Prostate gland (tissue), 2 donors: ENCODE measurements at places on chromosomes 1 and 21. TPM values are rescaled to one million over a fixed set of nuclear protein-coding genes. Genes with fewer than 3 reads are reported as not detected.

DNA sequence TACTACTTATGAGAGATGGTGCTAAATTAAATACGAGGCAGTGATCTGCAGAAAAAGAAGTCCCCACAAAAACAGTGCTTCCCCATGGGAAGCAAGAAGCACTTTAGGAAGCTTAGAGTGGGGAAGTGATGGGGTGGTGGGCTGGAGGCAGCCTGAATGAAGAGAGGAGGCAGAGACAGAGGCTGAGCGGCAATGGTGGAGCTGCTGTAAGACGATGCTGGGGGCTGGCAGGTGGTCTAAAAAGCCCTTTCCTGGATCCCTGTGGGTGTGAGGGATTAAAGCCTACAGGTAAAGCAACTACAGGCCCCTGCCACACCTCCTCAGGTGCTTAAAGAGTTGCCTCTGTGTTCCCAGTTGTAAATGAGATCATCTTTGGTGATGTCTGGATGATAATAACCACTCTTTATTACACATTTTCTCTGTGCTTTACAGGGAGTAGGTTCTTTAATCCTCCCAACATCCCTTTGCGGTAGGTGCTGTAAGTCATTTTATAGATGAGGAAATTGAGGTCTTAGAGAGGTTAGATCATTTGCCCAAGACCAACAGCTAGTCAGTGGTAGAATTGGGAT lies 39.2 kb downstream of the CNN3 start:
- H3K4me1 ChIP-seq, result no peaks in the 10 kb centered on the region
- no peak for DNase-seq
- H3K27ac ChIP-seq, result no peak overlapping the region
- no peaks in the 10 kb centered on the region for H3K36me3 ChIP-seq
- no peaks in the 10 kb centered on the region for H3K27me3 ChIP-seq
- no peak overlapping the region for H3K4me3 ChIP-seq

DNA sequence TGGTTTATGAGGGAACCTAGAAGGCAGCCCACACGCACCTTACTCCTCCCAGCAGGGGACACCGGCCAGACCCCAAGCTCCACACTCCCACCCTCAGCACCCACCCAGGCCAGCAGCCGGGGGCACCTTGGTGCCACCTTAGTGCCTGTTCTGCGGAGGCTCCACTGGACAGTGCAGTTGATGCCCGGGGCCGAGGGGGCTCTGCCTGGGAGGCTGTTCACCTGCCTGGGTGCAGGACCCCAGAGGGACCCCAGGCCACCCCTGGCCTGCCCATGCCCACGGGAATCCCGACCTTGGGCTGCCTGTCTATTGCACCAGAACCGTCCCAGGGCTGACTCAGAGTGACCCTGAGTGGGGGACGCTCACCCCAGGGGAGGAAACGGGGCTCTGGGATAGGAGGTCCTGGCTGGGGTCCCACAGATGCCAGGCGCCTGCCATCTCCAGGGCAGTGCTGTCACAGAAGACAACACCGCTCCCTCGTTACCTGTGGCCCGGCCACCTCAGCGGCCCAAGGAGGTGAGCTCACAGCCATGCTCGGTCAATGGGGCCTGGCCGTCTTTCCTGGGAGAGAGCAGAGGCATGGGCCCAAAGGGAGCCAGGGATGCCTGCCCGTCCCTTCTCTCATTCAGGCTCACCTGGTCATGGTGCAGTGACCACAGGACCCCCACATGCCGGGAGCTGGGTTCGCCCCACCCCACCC lies 696 bp downstream of the SCNN1D start:
- no peak overlapping the region for H3K4me3 ChIP-seq
- H3K4me1 ChIP-seq, result no peaks in the 10 kb centered on the region
- DNase-seq, result no peak
- no peaks in the 10 kb centered on the region for H3K36me3 ChIP-seq
- H3K27me3 ChIP-seq, result peaks cover 3% of the 10 kb centered on the region

DNA sequence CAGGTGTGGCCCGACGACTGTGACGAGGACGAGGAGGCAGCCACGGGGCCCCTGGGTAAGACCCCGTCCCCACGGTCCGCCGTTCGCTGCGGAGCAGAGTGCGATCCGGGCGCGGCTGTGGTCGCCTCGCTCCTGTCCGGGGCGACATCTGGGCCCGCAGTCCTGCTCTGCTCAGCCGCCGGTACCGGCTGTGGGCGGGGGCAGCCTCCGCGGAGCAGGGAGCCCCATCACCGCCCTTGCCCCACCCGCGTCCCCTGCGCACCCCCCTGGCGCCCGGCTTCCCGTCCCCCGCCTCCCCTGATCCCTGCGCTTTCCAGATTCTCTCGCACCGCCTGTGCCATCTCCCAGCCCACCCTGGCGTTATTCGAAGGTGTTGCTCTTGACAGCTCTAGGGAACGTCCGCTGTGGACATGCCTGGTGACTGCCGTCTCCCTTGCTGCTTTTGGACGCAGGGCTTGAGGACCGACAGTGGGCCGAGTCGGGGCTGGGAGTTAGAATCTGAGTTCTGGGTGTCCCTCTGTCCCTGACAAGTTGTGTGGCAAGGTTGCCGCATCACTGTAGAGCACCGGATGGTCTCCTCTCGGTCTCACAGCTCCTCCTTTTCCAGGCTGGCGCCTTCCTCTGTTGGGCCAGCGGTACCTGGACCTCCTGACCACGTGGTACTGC lies 596 bp downstream of the TOR3A start:
- H3K27me3 ChIP-seq, result no peaks in the 10 kb centered on the region
- H3K27ac ChIP-seq, result peak overlapping the region; percentile 76
- no peaks in the 10 kb centered on the region for H3K4me1 ChIP-seq
- DNase-seq, result no peak
- H3K36me3 ChIP-seq, result no peaks in the 10 kb centered on the region

CSMD2 gene
- total RNA-seq, result 5.5 TPM

OXCT2 gene
- total RNA-seq, result 4.9 TPM

C1orf167 gene
- 10.0 TPM for total RNA-seq

PGLYRP3 gene
- not detected for total RNA-seq
